ENCODE measurements at places on chromosomes 5 and 9.

DNA sequence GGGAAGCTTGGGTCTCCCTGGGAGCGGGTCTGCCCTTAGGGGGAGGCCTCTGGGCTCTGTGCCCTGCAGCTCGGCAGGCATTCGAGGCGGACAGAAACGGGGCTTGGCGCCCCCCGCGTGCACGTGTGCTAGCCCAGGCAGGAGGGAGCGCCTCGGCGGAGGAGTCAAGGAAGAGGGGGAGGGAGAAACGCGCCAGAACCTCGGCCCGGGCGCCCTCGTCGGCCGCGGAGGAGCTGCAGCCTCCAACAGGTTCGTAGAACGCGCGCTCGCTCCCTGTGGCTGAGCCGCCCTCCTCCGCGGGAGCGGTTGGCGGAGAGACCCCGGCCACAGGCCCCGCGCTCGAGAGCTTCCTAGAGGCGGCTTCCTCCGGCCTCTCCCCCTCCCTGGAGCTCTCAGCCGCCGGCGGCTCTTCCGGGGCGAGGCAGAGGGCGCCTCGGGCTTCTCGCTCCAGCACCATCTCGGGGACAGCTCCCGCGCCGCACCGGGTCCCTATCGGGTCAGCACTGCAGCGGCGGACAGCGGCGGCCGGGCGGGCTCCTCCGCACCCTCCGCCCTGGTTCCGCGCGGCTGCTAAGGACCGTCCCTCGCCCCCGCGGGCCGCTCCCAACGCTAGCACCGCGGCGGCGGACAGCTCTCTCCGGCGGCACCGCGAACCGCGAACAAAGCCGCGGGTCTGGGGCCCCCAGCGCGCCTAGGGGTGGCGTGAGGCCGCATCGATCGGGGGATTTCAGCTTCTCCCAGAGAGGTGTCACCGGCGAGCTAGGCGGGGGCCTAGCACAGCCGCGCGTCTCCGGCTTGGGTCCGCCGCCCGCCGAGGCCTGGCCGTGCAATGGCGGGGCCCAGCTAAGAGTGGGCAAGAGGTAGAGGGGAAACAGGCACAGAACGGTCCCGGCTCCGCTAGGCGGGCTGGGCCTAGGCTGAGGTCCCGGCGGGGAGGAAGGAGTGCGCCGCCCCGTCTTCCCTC, 74.6 kb upstream of the CPLX2 start:
- peak; percentile 40 for DNase-seq

GRCh38 chr9:33524306-33524947, 376 bp downstream of the ANKRD18B start:
- DNase-seq: no peak

- no peak for DNase-seq
Measured at GRCh38 chr5:74673011-74673790, 11.8 kb upstream of the HEXB start.

DNA sequence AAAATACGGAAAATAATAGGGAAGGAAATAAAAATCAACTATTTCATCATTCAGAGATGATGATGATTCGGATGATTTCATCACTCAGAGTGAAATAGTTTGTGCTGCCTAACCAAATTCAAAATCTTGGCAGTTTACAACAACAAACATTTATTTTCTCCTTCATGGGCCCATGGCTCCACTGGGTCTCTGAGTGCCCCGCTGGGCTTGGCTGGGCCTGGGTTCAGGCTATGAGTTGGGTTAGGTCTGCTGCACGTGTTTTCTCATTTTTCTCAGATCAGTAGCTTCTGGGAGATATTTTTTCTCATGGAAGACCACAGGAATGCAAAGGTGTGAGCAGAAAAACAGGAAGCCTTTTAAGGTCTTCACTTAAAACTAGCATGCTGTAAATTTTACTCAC, 24.0 kb upstream of the F2RL1 start:
- no peak for DNase-seq

- no peak for DNase-seq
Measured at GRCh38 chr5:56677690-56678305, 137.6 kb upstream of the MAP3K1 start.

DNA sequence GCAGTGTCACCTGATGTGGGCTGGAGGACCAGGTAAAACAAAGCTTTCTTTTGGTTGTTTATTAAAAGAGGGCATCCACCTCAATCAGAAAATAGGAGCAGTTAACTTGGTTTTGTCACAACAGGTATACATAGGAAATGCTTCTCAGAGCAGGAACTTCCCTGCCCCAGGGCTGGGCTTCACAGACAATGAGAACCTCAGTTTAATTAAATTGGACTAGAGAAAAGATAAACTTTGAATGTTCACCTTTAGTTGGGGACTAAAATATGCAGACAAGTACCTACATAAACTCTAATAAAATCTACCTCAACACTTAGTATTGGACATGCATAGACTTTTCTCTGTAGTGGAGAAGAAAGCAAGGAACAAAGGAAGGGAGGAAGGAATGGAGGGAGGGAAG, 392.0 kb downstream of the ENC1 start:
- no peak for DNase-seq

- DNase-seq: peak; percentile 8
Measured at GRCh38 chr9:137797206-137798120, 80.1 kb upstream of the CACNA1B start.

GRCh38 chr5:175124251-175124813, 319.6 kb downstream of the DRD1 start:
- no peak for DNase-seq
